ENCODE measurements at places on chromosomes 7 and 10.

DNA sequence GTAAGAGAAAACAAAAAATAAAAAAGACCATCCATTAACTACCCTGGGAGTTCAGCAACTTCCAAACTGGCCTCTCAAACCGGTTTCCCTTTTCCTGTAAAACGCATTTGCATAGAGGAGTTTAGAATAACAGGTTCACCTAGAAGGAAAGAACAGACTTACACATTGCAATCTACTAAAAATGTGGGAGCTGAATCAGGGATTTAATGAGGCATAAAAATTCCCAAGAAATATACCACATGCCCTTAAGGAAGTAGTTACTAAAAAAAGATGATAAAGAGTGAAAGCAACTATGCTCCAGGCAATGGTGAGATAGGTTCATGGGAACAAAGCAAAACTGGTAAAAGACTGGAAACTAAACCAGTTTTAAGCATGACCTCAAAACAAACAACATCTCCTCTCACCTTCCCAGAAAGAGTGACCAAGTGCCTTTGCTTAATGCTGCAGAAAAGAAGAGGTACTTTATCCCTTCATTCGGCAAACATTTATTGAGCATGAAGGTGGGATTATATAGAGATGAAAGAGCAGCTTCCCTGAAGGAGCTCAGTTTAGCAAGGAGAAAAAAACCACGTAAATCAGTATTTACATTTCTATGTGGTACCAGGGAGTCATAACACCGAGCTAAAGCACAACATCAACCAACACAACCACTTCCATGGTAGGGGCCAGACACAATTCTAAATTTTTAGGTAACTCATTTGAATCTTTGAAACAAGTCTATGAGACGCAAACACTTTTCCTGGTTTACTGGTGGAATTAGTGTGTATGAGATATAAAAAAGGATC is 152.8 kb downstream of the SGMS1 start:
- peak; percentile 92 for DNase-seq

DNA sequence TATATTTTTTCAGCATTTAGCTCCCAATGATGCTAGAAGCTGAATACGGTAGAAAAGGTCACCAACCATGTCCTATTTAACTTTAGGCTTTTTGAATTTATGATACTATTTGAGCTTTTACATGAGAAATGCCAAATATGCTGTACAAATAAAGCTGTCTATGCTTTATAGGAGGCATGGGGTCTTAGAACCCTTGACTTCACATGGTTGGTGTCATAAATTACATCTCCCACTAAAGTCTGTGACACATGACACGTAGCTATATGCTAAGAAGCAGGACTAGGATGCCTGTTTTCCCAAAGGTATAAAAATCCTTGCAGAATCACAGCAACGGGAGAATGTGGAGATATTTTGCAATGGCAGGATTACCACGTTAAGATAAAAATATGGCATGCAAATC is 960.4 kb downstream of the PCDH15 start:
- DNase-seq, result no peak

DNA sequence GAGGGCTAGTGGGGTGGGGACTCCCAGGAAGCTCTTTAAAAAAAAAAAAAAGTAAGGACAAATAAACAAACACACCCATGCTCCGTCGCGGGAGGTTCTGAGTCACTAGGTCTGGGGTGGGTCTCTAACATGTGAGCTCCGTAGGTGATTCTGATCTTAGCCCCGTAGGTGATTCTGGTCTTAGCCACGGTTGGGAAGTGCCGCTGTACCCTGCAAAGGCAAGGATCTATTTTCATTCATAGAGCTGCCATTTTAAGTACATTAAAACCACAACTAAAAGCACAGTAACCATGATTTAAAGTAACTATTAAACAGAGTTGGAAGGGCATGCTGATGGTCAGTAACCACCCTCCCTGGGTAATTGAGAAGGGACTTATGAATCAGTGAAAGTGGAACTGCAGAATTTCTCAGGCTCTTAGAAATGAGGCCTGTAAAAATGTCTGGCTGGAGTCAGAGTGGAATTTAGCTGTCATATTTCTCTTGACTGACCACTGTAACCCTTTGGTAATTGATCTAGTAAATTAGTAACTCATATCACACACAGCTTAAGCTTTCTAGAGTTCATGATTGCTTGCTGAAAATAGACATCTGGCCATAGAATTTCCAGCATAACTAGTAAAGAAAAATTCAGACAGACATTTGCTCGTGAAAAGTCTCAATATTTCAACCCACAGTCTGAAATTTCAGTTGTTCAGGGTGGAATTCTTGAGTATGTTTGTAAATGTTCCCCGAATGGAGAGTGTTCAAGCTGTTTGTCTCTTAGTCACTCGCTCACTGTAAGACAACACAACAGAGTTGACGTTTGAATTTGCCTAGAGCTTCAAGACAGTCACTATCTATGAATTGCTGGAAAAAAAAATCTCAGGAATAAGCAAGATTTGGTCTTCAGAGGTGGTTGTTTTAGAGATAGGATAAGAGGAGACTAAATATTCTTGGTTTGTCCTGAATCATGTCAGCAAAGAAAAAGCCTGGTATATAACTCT is 34.2 kb upstream of the TCF7L2 start:
- peak; percentile 62 for DNase-seq

GRCh38 chr7:1567049-1567771 is 2.6 kb downstream of the PSMG3 start:
- no peak for DNase-seq

GRCh38 chr10:114996542-114996941 is 58.5 kb downstream of the TRUB1 start:
- no peak for DNase-seq
